ENCODE measurements at places on chromosomes 6 and 20.

DNA sequence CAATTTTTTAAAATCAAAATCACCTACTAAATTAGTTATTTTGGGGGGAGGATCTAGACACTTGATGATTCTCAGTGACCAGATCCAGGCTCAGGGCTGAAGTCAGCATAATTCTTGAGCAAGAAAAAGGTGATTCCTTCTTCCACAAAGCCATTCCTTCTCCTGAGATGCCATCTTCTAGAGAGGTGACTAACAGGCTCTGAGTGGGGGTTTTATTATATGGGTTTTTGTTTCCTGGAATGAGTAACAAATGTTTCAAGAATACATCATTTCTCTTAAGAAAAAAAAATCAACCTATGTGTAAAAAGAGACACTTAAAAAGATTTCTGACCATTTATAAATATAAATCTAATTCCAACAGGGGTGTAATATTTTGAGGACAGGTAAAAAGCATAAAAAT is 154.3 kb downstream of the NFATC2 start:
- no peak for DNase-seq

DNA sequence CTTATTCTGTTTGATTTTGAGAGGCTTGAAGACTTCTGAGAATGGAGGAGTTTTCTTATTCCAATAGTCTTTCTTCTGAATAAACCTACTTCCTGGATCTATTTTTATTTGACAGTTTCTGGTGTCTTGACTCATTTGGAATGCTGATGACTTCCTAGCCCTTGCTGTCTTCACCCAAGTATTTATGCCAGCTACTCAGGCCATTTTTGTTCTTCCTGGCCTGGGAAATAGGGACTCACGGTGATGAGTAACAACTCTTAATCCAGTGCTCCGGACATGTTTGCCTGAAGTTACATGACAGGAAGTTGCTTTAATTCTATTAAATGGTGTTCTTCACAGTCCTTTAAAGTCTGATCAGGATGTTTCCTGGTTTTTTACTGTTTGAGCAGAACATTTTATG is 272.1 kb upstream of the EYS start:
- DNase-seq, result no peak

- DNase-seq, result no peak
These were observed 27.0 kb downstream of the EDEM2 start for GRCh38 chr20:35120012-35120701.

GRCh38 chr20:33061658-33062028 is 7.9 kb downstream of the BPIFB3 start:
- DNase-seq, result no peak

DNA sequence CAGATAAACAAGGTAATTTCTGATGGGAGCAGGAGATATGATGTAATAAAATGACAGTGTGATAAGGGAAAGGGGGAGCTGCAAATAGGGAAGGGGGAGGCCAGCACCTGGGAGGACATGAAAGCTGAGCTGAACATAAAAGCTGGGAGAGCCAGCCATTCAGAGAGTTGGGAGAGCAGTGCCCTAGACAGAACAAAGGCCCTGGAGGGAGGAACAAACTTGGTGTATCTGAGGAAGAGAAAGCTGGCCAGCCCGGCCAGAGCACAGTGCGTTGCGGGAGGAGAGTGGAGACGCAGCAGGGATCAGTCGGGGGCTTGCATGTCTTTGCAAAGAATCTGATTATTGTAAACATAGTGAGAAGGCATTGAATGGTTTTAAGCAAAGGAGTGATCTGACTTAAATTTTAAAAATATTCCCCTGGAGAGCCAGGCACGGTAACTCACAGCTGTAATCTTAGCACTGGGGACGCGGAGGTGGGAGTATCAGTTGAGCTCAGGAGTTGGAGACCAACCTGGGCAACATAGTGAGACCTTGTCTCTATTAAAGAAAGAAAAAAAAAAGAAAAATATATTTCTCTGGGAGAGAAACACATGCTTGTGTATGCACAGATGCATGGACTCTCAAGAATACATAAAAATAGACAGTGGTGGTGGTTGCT is 318.2 kb downstream of the ZFAND3 start:
- no peak for DNase-seq

GRCh38 chr6:27209659-27210269 is 37.7 kb upstream of the PRSS16 start:
- no peak for DNase-seq

GRCh38 chr6:82569022-82569421 is 205.4 kb downstream of the TPBG start:
- no peak for DNase-seq

GRCh38 chr20:36969051-36969450 is 17.5 kb upstream of the SAMHD1 start:
- DNase-seq, result no peak

- no peak for DNase-seq
These were observed 113.7 kb upstream of the DTNBP1 start for GRCh38 chr6:15776458-15776980.

DNA sequence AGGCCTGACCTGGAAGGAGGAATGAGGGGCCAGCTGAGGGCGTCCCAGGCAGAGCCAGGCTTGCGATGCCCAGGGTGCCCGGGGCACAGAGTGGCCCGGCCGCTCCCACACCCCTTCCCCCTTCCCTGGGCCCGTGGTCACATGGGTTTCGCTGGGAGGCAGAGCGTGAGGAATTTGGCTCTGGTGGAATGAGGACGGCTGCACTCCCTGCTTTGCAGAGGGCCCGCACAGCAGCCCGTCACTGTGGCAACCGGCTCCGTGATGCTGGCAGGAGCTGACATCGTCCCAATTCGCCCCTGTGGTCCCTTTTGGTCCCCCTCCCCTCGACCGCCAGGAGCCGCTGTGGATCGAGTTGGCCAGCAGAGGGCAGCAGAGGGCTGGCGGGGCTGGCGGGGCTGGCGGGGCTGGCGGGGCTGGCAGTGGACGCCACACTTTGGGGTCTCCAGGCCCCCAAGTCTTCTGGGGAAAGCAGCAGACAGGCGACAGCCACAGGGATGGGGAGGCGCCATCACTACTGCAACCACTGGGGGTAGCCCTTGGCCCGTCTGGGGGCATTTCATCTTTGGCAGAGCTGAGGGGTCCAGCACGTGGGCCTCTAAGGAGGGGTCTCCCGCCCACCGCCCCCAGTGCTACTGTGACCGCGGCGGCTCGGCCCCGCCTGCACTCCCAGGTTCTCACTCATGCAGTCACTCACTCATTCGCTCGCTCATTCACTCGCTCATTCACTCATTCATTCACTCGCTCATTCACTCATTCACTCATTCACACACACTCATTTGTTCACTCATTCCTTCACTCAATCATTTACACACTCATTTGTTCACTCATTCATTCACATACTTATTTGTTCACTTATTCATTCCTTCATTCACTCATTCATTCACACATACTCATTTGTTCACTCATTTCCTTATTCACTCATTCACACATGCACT is 49.7 kb upstream of the BHLHE23 start:
- DNase-seq, result no peak

All from esophagus squamous epithelium (tissue), 5 donors.